ENCODE measurements at places on chromosomes 2 and 18.
A peak's percentile ranks its signal among the peaks of the same experiment; 100 is the strongest.

DNA sequence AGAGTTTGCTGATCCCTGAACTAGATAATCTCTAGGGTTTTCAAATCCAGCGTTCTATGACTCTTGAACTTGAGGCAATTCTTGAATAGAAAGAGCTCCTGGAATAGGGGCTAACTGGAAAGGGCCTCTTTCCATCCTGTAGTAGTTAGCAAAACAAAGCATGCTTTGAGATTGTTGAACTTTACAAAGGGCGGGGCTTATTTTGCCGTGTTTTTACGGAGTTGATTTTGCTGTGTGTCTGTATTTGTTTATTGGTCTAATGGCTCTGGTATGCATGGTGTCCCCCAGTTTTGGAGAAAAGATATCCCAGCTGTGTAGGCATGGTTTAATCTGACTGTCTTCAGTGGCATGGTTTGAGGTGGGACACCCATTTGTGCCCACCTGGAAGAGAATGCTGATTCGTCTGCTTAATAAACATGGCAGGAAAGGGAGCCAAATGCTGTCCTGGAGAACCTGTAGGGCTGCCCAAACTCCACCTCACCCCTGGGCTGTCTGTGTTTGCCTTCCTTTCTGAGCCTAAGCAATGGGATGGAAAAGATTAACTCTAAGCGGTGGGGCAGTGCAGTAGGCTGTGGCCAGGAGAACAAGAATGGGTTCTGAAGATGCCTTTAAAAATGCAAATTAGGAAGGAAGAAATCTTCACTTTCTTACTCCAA is 74.1 kb upstream of the FOSL2 start:
- DNase-seq: no peak

- no peak for DNase-seq
Measured at GRCh38 chr18:52174220-52174619, 165.8 kb upstream of the DCC start.

GRCh38 chr2:10774394-10774793 is 38.2 kb downstream of the PDIA6 start:
- no peak for DNase-seq

DNA sequence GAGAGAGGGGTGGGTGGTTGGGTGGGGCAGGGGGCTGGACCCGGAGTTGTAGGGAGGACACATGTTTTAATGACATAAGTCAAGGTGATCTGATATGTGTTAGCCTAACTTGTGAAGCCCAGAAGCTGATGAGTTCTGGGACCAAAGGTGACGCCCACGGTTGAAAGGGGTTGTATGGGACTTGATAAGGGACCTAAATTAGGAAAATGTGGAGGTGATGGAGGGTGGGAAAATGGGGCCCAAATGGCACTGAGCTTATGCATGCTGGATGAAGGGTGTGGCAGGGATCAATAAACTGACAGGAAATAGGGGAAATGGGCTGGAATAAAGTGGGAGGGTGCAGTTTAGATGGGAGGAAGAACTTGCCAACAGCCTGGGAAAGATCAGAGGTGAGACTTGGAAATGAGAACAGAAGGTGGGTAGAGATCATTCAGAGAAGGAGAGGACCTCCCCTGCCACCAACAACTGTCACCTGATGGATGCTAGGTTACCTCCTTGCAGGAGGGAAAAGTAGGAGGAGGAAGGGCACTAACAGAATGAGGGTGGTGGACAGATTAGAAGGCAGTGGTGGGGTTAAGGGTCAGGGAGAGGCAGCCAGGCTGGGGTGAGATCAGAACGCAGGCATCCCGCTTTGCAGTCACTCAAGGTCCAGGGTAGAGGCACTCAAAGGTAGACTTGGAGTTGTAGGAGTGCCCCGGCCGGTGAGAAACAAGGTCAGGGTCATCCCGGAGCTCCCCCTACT is 15.3 kb downstream of the WNT10A start:
- DNase-seq: no peak

DNA sequence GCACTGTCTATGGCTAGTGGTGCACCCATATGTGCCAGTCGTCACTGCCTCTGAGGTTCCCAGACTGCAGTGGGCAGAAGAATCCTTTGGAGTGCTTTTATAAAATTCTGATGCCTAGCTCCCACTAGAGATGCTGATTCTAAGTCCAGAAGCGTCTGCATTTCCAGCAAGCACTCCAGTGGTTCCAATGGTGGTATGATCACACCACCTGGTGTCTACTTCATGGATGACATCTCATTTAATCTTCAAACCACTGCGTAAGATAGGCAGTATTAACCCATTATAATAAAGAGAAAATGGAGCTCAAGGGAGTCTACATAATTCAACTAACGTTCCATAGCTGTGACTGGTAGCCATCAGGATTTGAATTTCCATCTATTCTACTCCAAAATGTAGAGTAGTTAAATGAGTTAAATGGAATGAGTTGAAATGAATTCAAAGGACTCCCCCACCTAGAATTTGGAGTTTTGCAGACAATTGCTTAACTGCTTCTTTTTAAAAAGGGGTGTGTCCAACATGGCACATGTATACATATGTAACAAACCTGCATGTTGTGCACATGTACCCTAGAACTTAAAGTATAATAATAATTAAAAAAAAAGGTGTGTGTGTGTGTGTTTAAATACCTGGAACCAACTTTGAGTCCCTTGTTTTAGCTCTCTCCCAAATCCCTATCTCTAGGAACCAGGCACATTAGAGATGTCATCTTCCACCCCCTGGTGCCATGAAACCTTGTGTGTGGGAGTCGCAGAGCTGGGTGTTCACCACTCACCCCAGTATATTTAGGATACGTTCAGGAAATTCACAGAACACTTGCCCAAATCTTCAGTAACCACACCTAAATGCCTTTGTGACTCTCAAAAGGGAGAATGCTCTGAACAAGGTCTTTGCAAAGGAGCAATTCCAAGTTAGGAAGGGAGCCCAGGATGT is 14.1 kb downstream of the LAMA3 start:
- peak; percentile 41 for DNase-seq

- no peak for DNase-seq
Measured at GRCh38 chr2:45707006-45707405, 55.5 kb downstream of the PRKCE start.

- DNase-seq: no peak
Measured at GRCh38 chr2:47607005-47607679, 175.8 kb upstream of the MSH6 start.

DNA sequence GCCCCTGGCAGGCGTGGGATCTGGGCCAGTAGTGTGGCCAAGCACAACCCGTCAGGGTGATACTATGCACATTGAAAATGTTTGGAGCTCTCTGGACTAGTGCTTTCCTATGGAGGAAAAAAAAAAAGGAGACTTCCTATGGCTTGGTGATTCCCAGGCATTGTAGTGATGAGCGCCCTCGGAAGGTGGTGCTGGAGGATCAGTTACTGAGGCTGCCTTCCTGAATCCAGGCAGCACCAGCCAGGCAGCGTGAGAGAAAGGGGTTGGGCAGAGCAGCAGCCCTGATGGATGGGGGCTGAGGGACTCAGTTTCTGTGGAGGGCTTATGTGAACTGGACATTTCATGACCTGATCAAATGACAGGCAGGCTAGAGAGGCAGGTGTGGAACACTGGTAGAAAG is 70.9 kb downstream of the CHRNA1 start:
- no peak for DNase-seq

DNA sequence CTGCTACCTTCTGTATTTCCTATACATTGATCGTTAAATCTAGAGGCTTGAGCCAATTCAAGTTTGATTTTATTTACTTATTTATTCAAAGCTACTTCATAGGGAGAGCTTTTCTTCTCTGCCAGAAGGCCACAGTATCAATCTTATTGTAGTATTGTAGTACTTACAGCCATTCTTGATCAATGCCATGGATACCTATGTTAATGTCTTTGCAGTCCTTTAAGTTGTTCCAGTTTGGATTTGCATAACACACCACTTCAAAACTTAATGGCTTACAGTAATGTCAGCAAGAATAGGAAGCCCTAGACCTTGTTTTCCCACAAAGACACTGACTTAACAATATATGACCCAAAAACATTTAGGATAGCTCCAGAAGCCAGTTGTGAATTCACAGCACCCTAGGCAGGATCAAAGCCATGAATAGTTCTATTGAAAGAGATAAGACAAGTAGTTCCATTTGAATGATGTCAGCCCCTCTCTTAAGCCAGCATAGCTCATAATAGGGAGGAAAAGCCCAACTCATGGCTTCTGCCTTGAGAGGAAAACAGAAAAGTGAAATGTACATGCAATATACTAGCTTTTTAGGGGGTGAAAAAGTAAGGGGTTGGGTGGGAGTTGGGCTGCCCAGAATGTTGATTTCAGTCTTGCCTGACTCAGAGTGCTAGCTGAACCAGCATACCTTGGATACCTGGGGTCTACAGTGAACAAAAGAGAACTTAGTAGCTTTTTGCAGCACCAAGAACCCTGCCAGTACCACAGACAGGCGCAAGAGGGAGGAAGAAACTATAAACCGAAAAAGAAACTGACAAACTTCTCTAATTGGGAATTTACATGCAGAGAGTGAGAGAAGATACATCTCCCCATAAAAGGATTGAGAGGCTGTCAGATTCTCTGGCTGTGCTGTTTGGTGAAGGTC is 101.4 kb downstream of the CAMKMT start:
- DNase-seq: no peak

GRCh38 chr18:60157810-60158209 is 214.8 kb downstream of the MC4R start:
- DNase-seq: no peak

All from activated CD4-positive, alpha-beta T cell treated with anti-CD3 and anti-CD28 coated beads, Interleukin-10, Interleukin-2, amounts not matched to agents 100 ng/mL and 50 ng/mL, durations not matched to agents 16 hours and 8 hours (primary cell).